Stimulated activated CD8-positive, alpha-beta memory T cell treated with anti-CD3 and anti-CD28 coated beads, Interleukin-4, amount 100 ng/mL, for 1 hour (primary cell): ENCODE measurements at places on chromosomes 12 and 14.

- DNase-seq: no peak
Observed at GRCh38 chr12:7073946-7074345, 13.4 kb downstream of the C1S start.

GRCh38 chr14:31326111-31326510, 94.2 kb downstream of the HEATR5A start:
- DNase-seq: no peak

- no peak for DNase-seq
Observed at GRCh38 chr14:28758253-28758884, 8.2 kb upstream of the FOXG1 start.

DNA sequence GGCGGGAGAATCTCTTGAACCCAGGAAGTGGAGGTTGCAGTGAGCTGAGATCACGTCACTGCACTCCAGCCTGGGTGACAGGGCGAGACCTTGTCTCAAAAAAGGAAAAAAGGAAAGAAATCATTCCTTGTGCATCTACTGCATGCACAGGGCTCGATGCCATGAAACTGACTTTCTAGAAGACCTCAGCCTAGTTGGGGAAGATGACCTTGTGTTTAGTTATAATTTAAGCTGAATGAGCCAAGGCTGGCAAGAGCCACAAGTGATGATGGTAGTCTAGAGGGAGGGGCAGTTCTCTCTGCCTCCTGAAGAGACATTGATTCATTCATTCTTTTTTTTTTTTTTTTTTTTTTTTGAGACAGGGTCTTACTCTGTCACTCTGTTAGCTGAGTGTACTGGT, 24.2 kb downstream of the ACACB start:
- DNase-seq: no peak

GRCh38 chr12:100927826-100928225, 133.2 kb downstream of the ANO4 start:
- DNase-seq: no peak

- no peak for DNase-seq
Observed at GRCh38 chr12:75850721-75851462, 180.7 kb downstream of the PHLDA1 start.

DNA sequence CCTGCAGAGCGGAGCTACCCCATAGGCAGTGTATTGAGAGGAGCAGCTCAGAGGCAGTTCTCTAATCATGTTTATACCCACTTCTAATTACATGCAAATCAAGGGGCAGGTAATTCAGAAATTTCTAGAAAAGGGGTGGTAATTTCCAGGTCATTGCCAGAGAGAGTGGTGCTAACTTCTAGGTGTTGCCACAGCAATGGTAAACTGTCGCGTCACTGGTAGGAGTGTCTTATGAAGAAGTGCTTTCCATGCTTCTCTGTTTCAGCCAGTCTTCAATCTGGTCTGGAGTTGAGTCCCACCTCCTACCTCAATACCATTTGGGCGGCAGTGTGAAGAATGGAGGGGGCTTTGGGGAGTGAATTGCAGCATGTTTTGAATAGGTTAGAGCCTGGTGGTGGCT, 8.5 kb upstream of the AMN1 start:
- no peak for DNase-seq

DNA sequence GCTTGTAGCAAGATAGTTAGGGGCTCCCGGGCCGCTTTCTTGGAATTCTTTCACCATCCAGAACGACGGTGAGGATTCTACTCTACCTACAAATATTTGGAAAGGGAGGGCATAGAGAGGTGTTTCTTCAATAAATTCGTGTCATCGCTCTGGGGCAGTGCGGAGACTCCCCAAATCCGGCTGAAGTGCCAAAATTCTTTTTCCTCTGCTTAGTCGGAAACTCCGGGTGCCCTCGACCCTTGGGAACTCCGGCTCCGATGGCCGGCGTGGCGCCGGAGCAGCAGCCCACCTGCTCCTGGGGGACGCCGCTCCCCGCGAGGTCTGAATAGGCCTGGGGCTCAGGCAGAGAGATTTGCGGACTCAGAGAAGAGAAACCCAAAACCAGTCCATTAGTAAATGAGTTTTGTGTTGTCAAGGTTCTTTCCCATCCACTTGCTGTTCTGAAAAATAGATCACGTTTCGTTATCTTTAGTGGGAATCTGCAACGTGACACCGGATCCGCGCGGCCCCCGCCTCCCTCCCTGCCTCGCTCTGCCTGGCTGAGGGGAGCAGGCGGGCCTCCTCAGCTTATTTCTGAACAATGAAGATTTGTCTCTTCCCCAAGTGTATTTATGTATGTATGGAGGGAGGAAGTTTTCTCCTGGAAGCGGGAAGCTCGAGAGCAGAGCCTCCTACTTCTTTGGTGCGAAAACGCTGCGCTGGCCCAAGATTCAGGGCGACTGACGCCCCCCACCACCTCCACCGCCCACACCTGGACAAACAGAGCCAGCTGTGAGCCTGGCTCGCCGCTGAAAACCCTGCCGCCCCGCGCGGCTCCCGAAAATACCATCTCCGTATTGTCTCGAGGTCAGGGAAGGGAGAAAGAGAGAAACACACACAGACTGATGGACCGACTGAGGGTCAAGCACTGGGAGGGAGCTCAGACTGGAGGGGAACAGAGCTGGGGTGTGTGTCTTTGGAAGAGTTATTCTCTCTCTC, 3.7 kb upstream of the SIX1 start:
- no peak for DNase-seq

DNA sequence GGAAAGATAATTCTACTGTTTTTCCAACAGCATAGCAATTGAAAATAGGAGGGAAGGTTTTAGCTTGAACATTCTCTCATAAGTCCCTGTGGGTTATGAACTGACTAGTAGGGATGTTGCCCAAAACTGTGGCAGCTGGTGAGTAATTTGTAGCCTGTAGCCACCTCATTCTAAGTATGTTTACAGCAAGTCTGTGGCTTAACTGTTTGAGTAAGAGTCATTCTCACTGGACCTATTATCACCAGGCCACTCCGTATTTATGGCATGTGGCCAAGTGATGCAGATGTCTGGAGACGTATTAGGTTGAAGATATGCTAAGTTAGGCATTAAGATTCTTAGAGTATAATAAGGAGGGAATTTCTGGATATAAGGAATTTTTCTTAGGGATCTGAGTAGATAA, 458.3 kb downstream of the ETNK1 start:
- DNase-seq: no peak

- no peak for DNase-seq
Observed at GRCh38 chr14:91368776-91369416, 48.7 kb downstream of the CCDC88C start.

DNA sequence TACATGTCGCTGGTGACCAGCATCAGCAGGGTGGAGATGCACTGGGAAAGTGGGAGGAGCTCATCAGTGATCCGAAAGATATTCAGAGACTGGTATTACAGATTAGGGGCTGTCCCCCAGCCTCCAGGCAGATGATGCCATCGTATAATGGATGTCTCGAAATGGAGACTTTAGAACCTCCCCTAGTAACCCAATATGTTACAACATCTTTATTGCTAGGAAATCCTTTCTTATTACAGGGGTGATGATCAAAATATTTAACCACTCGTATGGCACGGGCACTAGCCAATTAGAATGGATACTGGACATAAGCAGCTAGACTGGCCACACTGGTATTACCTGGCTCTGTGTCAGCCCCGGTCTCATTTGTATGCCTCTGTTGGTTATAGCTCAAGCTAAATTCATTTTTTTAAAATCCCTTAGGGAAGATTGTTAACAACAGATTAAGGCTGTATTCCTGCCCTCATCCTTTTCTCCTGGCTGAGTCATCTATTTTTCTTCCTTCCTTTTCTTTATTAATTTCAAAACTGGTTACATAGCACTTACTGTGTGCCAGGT, 10.8 kb upstream of the CEBPE start:
- DNase-seq: no peak

DNA sequence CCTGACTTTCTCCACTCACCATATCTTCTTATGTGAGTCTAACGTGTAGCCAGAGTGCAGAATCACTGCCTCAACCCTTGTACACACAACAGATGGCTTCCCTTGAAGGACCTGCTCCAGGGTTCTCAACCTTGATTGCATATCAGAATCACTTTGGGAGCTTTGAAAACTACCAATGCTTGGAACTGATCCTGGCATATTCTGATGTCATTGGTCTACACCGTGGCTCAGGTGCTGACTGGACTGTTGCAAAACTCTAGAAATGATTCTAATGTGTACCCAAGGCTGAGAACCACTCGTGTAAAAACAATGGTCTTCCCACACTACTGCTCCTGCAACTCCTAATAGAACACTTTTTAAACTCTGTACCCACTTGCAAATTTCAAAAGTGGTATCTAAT, 18.5 kb downstream of the TMEM132D start:
- DNase-seq: no peak
